ENCODE measurements at places on chromosomes 5 and 9. TPM values are rescaled to one million over a fixed set of nuclear protein-coding genes. Genes with fewer than 3 reads are reported as not detected.

GRCh38 chr5:37090781-37091180 is 158.4 kb downstream of the CPLANE1 start:
- DNase-seq: no peak
- H3K36me3 ChIP-seq: no peaks in the 10 kb centered on the region
- no peaks in the 10 kb centered on the region for H3K27me3 ChIP-seq

- no peak for DNase-seq
- H3K4me3 ChIP-seq: no peak overlapping the region
- H3K27ac ChIP-seq: no peak overlapping the region
- H3K27me3 ChIP-seq: no peaks in the 10 kb centered on the region
- no peaks in the 10 kb centered on the region for H3K4me1 ChIP-seq
- H3K36me3 ChIP-seq: no peaks in the 10 kb centered on the region
Observed at GRCh38 chr9:72509053-72509452, 12.4 kb upstream of the TMC1 start.

DNA sequence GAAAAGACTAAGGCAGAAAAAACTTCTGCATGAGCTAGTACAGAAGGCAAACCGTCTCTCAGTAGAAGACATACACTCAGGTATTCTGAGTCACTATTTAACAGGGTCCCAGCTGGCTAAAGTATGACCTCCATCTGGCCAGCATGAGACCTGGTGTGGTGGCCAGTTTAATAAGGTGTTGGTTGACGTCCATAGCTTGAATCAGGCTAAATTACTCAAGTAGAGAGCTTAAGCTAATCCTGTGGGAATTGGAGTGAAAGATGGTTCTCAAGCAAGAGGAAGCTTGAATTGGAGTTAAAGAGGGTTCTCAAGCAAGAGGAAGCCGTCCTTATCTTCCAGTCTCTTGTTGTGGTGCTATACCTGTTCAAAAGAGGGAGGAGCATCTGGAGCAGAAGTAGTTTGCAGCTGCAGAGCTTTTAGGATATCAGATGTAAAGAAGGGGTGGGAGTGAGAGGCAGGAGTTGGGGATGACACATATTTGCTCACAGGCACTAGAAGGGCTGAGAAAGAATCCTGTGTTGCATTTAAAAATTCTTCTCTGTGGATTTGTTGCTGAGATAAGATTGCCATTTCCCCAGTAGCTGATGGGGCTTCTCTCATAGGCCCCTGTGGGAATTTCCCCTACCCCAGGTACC is 136.1 kb upstream of the RUSC2 start:
- H3K36me3 ChIP-seq: no peaks in the 10 kb centered on the region
- no peaks in the 10 kb centered on the region for H3K27me3 ChIP-seq
- no peak overlapping the region for H3K4me3 ChIP-seq
- H3K4me1 ChIP-seq: no peaks in the 10 kb centered on the region
- DNase-seq: no peak
- H3K27ac ChIP-seq: no peak overlapping the region

GRCh38 chr9:5402217-5402616 is 35.5 kb downstream of the PLGRKT start:
- no peak overlapping the region for H3K4me3 ChIP-seq
- peaks cover 4% of the 10 kb centered on the region for H3K4me1 ChIP-seq
- no peak for DNase-seq
- no peak overlapping the region for H3K27ac ChIP-seq

GRCh38 chr5:88390096-88390441 is 121.4 kb upstream of the TMEM161B start:
- no peaks in the 10 kb centered on the region for H3K27me3 ChIP-seq
- H3K27ac ChIP-seq: no peak overlapping the region
- no peak for DNase-seq
- H3K4me1 ChIP-seq: no peaks in the 10 kb centered on the region
- H3K36me3 ChIP-seq: no peaks in the 10 kb centered on the region

DNA sequence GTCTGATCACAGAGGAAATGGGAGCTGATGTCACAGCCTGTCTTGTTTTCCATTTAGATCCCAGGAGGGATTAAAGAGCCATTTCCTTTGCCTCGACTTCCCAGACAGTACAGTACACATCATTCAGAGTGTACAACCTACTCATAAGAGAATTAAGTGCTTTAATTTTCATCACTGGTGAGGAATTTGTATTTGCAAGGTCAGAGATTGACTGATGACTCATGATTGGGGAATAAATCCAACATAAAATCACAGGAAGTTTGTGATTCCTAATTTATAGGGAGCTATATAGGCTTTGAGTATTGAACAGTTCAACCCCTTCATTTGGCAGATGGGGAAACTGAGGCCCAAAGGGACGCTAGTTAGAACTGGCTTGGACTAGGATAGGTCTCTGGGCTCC is 4.1 kb upstream of the TOMM5 start:
- no peaks in the 10 kb centered on the region for H3K36me3 ChIP-seq
- no peak for DNase-seq
- H3K27me3 ChIP-seq: no peaks in the 10 kb centered on the region
- H3K4me1 ChIP-seq: peaks cover 11% of the 10 kb centered on the region

- no peak overlapping the region for H3K4me3 ChIP-seq
- H3K27me3 ChIP-seq: no peaks in the 10 kb centered on the region
- H3K4me1 ChIP-seq: no peaks in the 10 kb centered on the region
- no peak overlapping the region for H3K27ac ChIP-seq
Observed at GRCh38 chr9:114081441-114082016, 3.4 kb upstream of the AMBP start.

DNA sequence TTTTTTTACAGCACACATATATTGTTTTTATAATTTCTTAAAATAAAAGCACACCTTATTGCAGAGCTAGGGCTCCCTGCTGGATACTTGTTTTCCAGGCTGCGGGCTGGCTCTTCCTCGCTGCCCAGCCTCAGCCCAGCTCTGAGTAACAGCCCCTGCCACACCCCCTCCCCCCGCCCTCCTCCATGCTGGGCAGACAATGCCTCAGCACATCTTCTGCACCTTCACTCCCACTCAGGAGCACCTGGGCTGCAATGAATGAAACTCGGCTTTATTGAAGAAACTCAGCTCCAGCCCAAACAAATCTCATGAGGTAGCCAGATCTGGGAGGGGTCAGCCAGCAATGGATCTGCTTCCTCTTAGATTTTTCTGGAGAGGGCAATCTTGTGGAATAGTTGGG is 9.5 kb downstream of the IL9 start:
- H3K4me3 ChIP-seq: no peak overlapping the region
- H3K27ac ChIP-seq: no peak overlapping the region
- no peaks in the 10 kb centered on the region for H3K36me3 ChIP-seq
- no peaks in the 10 kb centered on the region for H3K27me3 ChIP-seq
- DNase-seq: no peak

DNA sequence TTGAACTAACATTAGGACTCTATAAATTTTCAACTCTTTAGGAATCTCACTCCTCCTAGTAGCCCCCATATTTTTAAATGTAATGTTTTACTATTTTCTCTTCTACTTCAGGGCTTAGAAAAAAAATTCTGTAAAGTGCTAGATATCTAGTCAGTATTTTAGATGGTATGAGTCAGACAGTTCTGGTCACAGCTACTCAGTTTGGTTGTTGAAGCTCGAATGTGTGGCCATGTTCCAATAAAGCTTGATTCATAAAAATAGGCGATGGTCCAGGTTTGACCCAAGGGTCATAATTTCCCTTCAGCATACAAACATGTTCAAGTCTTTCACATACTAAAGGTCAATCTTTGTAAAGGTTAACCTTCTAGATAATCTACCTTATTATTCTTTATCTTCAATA is 566.0 kb upstream of the CDH18 start:
- no peaks in the 10 kb centered on the region for H3K27me3 ChIP-seq
- H3K4me3 ChIP-seq: no peak overlapping the region
- no peak overlapping the region for H3K27ac ChIP-seq
- H3K4me1 ChIP-seq: no peaks in the 10 kb centered on the region
- H3K36me3 ChIP-seq: no peaks in the 10 kb centered on the region

DNA sequence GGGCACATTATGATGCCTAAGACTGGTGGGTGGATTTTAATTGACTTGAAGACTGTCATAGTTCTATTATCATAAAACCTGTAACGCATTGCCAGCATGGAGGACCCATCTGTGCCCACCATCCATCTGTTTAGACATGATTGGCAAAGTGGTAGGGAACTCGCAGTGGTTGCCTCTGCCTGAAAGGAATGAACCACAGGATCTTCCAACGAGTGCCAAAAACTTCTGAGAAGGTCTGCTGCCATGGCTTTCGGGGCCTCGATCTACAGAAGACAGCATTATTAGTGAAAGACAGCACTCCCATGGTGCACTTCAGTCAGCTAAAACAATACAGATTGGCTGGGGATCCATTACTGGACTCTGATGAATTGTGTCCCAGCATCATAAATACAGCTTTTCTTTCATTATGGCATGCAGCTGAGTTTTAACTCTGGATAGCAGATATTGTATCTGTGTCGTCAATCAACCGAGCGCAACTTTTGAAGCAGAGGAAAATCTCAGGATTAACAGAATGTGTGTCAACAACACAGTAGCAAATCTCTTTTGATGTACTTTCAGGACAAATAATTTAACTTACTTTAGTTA is 74.3 kb downstream of the ZDHHC21 start:
- no peaks in the 10 kb centered on the region for H3K27me3 ChIP-seq
- H3K4me3 ChIP-seq: no peak overlapping the region
- H3K36me3 ChIP-seq: no peaks in the 10 kb centered on the region
- H3K27ac ChIP-seq: no peak overlapping the region
- DNase-seq: no peak
- H3K4me1 ChIP-seq: no peaks in the 10 kb centered on the region

DNA sequence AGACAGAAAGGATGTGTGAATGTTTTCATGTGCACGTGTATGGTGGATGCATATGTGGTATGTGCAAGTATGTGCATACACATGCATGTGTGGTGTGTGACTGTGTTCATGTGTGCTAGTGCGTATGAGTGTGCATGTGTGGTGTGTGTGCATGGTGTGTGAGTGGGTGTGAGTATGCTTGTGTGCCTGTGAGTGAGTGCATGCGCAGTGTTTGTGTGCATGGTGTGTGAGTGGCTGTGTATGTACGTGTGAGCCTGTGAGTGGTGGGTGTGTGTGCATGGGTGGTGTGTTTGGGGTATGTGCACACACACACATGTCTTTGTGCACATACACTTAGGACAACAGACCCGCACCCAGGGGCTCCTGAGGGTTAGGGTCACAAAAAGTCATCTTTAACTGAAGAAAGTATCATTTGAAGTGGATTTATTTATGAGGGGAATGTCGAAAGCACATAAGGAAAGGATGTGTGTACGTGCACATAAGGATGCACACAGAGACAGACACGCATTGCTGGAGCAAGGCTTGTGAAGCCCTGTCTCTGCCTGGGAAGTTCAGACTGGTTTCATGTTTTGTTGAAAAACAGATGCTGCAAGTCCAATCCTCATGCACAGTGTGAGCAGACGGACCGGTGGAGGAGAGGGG is 237.0 kb downstream of the SYK start:
- no peak overlapping the region for H3K27ac ChIP-seq
- no peaks in the 10 kb centered on the region for H3K27me3 ChIP-seq

- no peaks in the 10 kb centered on the region for H3K36me3 ChIP-seq
- H3K27me3 ChIP-seq: no peaks in the 10 kb centered on the region
- H3K4me3 ChIP-seq: no peak overlapping the region
Observed at GRCh38 chr9:126376311-126377175, 49.9 kb downstream of the MVB12B start.

- no peaks in the 10 kb centered on the region for H3K4me1 ChIP-seq
- no peak overlapping the region for H3K27ac ChIP-seq
- no peaks in the 10 kb centered on the region for H3K36me3 ChIP-seq
- H3K27me3 ChIP-seq: no peaks in the 10 kb centered on the region
- H3K4me3 ChIP-seq: no peak overlapping the region
Observed at GRCh38 chr9:111840442-111840841, 45.7 kb upstream of the SHOC1 start.

- H3K27me3 ChIP-seq: no peaks in the 10 kb centered on the region
- DNase-seq: no peak
- no peaks in the 10 kb centered on the region for H3K4me1 ChIP-seq
Observed at GRCh38 chr5:112552216-112552615, 133.1 kb upstream of the EPB41L4A start.

DNA sequence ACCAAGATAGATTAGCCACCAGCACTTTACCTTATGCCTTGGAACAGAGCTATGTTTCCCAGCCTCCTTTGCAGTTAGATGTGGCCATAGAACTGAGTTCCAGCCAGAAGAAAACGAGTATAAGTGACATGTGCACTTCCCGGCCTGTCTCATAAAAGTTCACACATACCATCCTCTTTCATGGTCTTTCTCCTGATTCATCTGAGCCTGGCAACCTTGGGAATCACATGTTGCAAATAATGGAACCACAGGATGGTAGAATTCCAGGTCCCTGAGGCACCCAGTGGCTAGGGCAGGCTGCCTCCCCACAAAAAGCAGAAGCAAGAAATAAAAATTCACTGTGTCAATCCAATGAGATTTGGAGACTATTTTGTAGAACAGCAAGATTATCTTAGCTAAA is 128.1 kb downstream of the PDE4D start:
- H3K4me3 ChIP-seq: no peak overlapping the region
- no peaks in the 10 kb centered on the region for H3K4me1 ChIP-seq
- H3K27me3 ChIP-seq: peaks cover 4% of the 10 kb centered on the region
- H3K36me3 ChIP-seq: no peaks in the 10 kb centered on the region
- H3K27ac ChIP-seq: no peak overlapping the region

DNA sequence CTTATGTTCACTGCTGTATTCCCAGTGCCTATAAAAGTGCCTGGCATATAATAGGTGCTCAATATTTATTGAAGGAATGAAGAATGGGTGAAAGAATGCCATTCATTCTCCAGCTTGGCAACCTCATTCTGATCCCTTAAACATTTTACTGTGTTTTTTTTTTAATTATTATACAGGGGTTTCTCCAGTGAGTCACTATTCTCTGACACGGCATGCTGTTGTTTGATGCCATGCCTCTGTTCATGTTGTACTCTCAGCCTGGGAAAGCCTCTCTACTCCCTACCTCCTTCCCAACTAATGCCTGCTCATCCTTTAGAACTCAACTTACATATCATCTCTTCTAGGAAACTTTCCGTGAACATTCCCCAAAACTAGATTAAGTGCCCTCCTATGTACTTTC is 70.2 kb upstream of the PHF24 start:
- DNase-seq: no peak
- no peak overlapping the region for H3K4me3 ChIP-seq
- H3K4me1 ChIP-seq: peaks cover 9% of the 10 kb centered on the region

GRCh38 chr5:1004461-1005248 is 3.9 kb upstream of the NKD2 start:
- no peaks in the 10 kb centered on the region for H3K36me3 ChIP-seq
- DNase-seq: peak; percentile 28
- H3K4me3 ChIP-seq: no peak overlapping the region
- no peak overlapping the region for H3K27ac ChIP-seq
- H3K4me1 ChIP-seq: peaks cover 18% of the 10 kb centered on the region

- DNase-seq: no peak
- no peaks in the 10 kb centered on the region for H3K36me3 ChIP-seq
- H3K27ac ChIP-seq: no peak overlapping the region
- peaks cover 4% of the 10 kb centered on the region for H3K27me3 ChIP-seq
- no peaks in the 10 kb centered on the region for H3K4me1 ChIP-seq
Observed at GRCh38 chr5:55570026-55570425, 35.3 kb upstream of the PLPP1 start.

GRCh38 chr5:947626-948471 is 55.2 kb downstream of the TRIP13 start:
- H3K27ac ChIP-seq: no peak overlapping the region
- H3K36me3 ChIP-seq: no peaks in the 10 kb centered on the region
- peaks cover 13% of the 10 kb centered on the region for H3K27me3 ChIP-seq
- no peaks in the 10 kb centered on the region for H3K4me1 ChIP-seq

PRSS3 gene
- 0.72 TPM for total RNA-seq

AGXT2 gene
- not detected for total RNA-seq

RFESD gene
- total RNA-seq: 5.4 TPM

ANP32B gene
- 331 TPM for total RNA-seq

GDNF gene
- not detected for total RNA-seq

BARHL1 gene
- total RNA-seq: not detected

CCDC192 gene
- not detected for total RNA-seq

TMED7 gene
- total RNA-seq: 47.8 TPM

FANCG gene
- total RNA-seq: 95.4 TPM

LRRTM2 gene
- total RNA-seq: not detected

TERT gene
- 2.0 TPM for total RNA-seq

SLC23A1 gene
- not detected for total RNA-seq

PCDHB16 gene
- not detected for total RNA-seq
